ENCODE measurements at places on chromosomes 13 and 19.

DNA sequence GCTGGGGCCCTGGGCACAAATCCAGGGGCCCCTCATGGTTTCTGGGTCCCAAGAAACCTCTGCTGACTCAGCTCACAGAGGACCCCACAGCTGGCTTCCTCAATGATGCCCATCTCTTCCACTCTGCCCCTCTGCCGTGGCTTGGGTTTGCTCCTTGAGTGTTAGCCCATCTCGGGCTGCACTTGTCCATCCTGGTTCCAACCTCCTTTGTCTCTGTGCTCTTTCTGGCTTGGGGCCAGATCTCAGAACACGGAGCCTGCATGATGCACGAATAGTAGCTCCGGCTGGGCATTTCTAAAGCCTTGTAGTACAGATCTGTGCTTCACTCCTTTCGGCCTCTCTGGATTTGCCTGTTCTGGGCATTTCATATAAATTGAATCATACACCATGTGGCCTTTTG lies 53.8 kb downstream of the F2RL3 start:
- H3K4me1 ChIP-seq: no peaks in the 10 kb centered on the region
- H3K27ac ChIP-seq: no peak overlapping the region
- H3K27me3 ChIP-seq: no peaks in the 10 kb centered on the region
- no peak overlapping the region for H3K4me3 ChIP-seq
- DNase-seq: no peak
- H3K36me3 ChIP-seq: no peaks in the 10 kb centered on the region

DNA sequence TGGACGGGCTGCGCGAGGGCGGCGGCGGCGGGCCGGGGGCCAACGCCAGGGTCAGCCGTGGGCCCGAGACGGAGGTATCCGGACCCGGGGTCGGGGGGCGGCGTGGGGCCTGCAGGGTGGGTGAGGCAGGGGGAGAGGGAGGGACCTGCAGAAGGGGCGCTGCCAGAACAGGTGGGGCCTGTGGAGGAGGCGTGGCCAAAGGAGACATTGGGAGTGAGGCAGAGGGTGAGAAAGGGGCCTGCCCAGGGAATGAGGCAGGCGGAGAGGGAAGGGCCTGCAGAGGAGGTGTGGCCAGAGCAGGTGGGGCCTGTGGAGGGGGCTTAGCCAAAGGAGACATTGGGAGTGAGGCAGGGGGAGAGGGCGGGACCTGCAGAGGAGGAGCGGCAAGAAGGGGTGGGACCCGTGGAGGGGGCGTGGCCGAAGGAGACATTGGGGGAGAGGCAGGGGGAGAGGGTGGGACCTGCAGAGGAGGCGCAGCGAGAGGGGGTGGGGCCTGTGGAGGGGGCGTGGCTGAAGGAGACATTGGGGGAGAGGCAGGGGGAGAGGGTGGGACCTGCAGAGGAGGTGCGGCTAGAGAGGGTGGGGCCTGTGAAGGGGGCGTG lies 4.2 kb downstream of the PRR36 start:
- no peak overlapping the region for H3K27ac ChIP-seq
- H3K36me3 ChIP-seq: no peaks in the 10 kb centered on the region
- DNase-seq: peak; percentile 17
- peaks cover 35% of the 10 kb centered on the region for H3K27me3 ChIP-seq
- peak overlapping the region; percentile 64 for H3K4me3 ChIP-seq

- H3K27me3 ChIP-seq: no peaks in the 10 kb centered on the region
- no peaks in the 10 kb centered on the region for H3K4me1 ChIP-seq
- H3K36me3 ChIP-seq: no peaks in the 10 kb centered on the region
- DNase-seq: no peak
- H3K27ac ChIP-seq: no peak overlapping the region
Measured at GRCh38 chr13:62280590-62280989, 864.9 kb upstream of the PCDH20 start.

- H3K4me1 ChIP-seq: no peaks in the 10 kb centered on the region
- no peaks in the 10 kb centered on the region for H3K27me3 ChIP-seq
- DNase-seq: no peak
- H3K36me3 ChIP-seq: no peaks in the 10 kb centered on the region
- H3K27ac ChIP-seq: no peak overlapping the region
- no peak overlapping the region for H3K4me3 ChIP-seq
Measured at GRCh38 chr13:112244061-112244460, 132.1 kb upstream of the SPACA7 start.

- H3K27me3 ChIP-seq: peaks cover 2% of the 10 kb centered on the region
- H3K4me3 ChIP-seq: no peak overlapping the region
- no peaks in the 10 kb centered on the region for H3K36me3 ChIP-seq
- H3K4me1 ChIP-seq: peaks cover 22% of the 10 kb centered on the region
- no peak for DNase-seq
Measured at GRCh38 chr13:98585398-98585754, 8.5 kb upstream of the STK24 start.

DNA sequence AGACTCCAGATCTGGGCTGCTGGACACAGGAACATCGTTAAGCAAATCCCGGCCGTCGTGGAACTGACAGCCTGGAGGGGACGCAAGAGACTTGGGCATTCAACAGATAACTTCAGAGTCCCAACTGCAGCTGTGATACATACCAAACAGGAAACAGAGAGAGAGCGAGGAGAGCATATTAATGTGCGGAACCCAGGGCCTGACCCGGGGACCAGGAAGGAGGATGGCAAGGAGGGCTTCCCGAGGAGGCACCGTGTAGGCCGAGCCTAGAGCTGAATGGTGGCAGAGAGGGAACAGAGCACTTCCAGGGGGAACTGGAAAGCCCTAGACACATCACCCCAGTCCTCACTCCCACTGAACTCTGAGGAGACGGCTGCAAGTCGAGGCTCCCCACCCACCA lies 68.1 kb downstream of the SIPA1L3 start:
- DNase-seq: no peak
- H3K4me3 ChIP-seq: no peak overlapping the region
- H3K27me3 ChIP-seq: no peaks in the 10 kb centered on the region
- peaks cover 3% of the 10 kb centered on the region for H3K36me3 ChIP-seq
- no peak overlapping the region for H3K27ac ChIP-seq
- no peaks in the 10 kb centered on the region for H3K4me1 ChIP-seq

GRCh38 chr13:104246955-104247354 lies 1180.7 kb upstream of the SLC10A2 start:
- no peaks in the 10 kb centered on the region for H3K4me1 ChIP-seq
- H3K36me3 ChIP-seq: no peaks in the 10 kb centered on the region
- no peak for DNase-seq
- no peak overlapping the region for H3K27ac ChIP-seq
- H3K27me3 ChIP-seq: no peaks in the 10 kb centered on the region
